ENCODE measurements at places on chromosomes 4 and X. TPM values are rescaled to one million over a fixed set of nuclear protein-coding genes. Genes with fewer than 3 reads are reported as not detected.

Gene ATG4A
- 31.2 TPM for total RNA-seq

Gene CDX4
- total RNA-seq: not detected

Gene EPHA5
- 9.6 TPM for total RNA-seq

Gene MSX1
- 11.4 TPM for total RNA-seq

Gene PGK1
- total RNA-seq: 1,592 TPM

Gene DRD5
- total RNA-seq: not detected

Gene PF4V1
- not detected for total RNA-seq

Gene SLC16A2
- 56.5 TPM for total RNA-seq

Gene GAGE13
- not detected for total RNA-seq

Gene EXOC1L
- not detected for total RNA-seq

Gene TKTL1
- total RNA-seq: 0.22 TPM

Gene TBC1D9
- total RNA-seq: 15.3 TPM

Gene F8
- 9.3 TPM for total RNA-seq

Gene DOK7
- total RNA-seq: 3.1 TPM

Gene ARMCX2
- 28.9 TPM for total RNA-seq

Gene DCLK2
- 18.2 TPM for total RNA-seq

Gene EVC
- total RNA-seq: 14.5 TPM

Gene PAGE5
- total RNA-seq: not detected

Gene GPR173
- 0.81 TPM for total RNA-seq

Gene ACE2
- 6.6 TPM for total RNA-seq

Gene NEUROG2
- not detected for total RNA-seq

Gene MPP1
- total RNA-seq: 59.6 TPM

Measured in M059J (cell line).